ENCODE measurements at places on chromosomes 5 and 9.

GRCh38 chr5:159442206-159442850 lies 112.0 kb upstream of the IL12B start:
- no peak for DNase-seq

DNA sequence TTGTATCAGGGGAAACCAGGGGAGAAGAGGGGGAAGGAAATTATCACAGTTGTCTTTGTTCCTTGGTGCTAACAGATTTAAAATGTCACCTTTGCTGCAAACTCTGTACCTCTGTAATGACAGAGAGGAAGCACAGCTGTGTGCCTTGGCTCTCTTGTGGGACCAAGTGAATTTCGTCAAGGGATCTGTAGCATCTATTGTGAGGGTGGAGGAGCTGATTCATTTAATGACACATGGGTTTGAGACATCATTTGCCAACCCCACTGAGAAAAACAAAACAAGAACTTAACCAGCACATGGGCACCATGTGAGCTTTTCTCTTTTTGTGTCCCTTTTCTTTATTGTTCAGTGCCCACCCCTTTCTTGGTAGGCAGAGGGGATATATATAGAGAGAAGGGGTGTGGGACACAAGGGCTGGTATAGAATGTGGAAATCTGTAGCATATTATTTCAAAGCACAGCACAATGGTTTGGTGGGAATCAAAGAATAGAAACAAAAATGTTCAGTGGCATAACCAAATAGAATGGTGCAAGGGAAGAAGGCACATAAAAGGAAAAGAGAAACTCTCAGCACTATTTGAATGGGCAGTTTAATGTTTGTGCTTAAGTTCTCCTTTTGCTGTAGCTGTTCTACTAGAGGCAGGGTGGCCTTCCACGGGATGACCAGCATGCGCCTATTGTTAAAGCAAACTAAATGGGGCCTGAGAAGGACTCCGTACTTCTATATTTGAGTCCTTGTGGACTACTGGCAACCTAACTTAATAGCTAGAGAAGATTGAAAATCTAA lies 63.3 kb downstream of the LIX1 start:
- no peak for DNase-seq

DNA sequence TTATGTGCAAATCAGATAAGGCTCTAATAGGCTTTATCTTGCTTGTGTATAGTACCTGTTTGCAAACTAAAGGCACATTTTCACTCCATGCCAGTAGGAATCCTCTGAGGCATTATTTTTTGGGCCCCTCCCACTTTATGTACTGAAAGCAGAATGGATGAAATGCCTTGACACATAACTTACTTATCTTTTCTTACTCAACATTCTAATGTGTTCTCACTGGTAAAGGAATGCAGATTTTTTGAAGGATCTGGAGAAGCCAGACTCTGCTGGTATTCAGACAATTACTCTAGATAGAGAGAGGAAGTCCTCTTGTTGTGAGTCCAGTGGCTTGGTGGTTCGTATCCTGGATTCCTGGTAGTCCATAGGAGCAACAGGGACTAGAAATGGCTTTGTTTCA lies 336.7 kb downstream of the CCDC171 start:
- DNase-seq = no peak

DNA sequence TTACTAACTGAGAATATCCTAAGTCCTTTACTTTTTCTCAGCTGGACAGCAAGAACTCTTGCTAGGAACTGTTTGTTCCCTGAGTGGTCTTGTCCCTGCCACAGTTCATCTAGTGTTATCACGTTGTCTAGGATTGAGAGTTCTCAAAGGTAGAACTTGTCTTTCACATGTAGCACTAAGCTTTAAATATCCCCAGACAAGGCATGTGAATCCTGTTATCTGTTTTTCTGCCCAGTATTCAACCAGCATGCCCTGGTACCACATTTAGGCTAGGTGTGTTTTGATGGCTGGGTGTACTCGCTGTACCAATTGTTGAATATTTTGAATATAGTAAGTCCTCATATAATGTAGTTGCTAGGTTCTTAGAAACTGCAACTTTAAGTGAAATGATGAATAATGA lies 27.9 kb upstream of the PDZD2 start:
- DNase-seq = no peak

GRCh38 chr9:74404620-74405019 lies 92.5 kb upstream of the RORB start:
- no peak for DNase-seq

- DNase-seq = no peak
Observed at GRCh38 chr9:122116040-122116439, 22.9 kb upstream of the TTLL11 start.

- DNase-seq = no peak
Observed at GRCh38 chr9:20479419-20480155, 142.7 kb downstream of the MLLT3 start.

- DNase-seq = no peak
Observed at GRCh38 chr9:86795823-86796553, 151.3 kb downstream of the GAS1 start.

GRCh38 chr9:96420468-96421219 lies 2.5 kb upstream of the ZNF367 start:
- DNase-seq = peak; percentile 40

DNA sequence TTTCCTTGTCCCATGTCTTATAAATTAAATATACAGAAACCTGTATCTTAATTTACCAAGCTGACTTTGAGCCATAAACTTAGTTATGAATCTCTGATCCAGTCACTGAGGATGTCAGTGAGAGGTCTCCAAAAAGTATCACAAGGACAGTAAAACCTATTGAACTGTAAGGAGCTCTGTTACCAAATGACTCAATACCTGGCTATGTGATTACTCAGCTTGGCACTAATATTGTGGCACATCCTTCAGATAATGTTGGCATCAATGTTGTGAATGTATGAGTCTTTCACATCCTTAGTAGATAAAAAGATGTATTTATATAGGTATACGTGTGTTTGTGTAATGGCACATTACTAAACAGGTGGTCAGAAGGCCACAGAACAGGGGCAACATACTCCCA lies 18.0 kb upstream of the CAPSL start:
- no peak for DNase-seq

- DNase-seq = no peak
Observed at GRCh38 chr9:89179540-89179894, 899 bp upstream of the SHC3 start.

DNA sequence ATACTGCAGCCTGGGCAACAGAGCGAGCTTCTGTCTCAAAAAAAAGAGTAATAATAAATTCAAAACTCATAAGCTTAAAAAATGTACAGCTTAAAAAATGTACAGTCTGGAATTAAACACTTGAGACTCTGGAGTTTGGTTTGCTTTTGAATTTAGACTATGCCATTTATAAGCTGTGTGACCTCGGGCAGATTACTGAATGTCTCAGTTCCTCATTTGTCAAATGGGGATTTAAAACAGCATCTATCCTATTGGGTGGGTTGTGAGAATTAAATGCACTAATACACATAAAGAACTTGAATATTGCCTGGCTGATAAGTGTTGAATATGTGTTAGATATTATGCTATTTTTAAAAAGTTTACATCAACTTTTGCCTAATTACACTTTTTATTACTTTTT lies 98.4 kb downstream of the SCAMP1 start:
- no peak for DNase-seq

DNA sequence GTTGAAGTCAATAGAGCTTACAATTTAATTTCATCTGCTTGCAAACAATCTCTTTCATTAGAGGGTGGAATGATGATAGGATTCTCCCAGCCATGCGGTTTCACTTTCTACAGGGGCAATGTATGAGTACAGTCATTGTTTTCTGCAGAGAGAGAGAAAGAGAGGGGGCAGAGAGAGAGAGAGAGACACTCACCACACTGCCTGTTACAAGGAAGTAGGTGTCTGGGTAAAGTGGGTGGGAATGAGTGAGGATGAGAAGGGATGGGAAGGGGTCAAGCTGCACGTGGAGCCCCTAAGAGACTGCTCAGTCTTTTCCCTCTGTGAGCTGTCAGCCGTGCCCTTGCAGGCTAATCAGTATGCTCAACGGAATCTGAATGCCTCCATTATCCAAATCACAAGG lies 454.3 kb downstream of the KDM4C start:
- no peak for DNase-seq

DNA sequence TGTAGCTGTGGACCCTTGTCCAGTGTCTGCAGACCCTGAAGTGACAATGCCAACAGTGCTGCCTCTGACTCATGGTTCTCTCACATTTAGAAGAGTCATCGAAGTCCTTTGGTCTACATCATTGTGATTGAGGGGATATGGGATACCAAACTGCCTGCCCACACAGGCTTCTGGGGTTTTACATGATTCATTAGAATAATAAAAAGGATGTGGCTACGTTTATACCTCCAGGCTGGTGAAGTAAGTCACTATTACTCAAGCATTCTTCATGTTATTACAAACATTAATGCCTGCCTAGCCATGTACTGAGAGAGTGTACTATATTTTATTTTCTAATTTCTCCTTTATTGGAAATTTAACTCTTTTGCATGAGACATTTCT lies 365.7 kb downstream of the SPATA31D1 start:
- no peak for DNase-seq

GRCh38 chr9:7549249-7549648 lies 250.3 kb downstream of the DMAC1 start:
- DNase-seq = no peak

DNA sequence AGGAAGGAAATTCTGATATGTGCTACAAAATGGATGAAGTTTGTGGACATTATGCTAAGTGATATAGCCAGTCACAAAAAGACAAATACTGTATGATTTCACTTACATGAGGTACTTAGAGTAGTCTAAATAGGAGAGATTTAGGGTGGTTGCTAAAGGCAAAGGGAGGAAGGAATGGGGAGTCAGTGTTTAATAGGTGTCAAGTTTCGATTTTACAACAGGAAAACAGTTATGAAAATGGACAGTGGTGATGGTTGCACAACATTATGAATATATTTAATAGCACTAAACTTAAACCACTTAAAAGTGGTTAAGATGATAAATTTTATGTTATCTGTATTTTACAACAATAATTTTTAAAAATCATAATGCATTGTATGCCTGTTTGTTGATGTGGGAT lies 40.4 kb upstream of the ECM2 start:
- no peak for DNase-seq

DNA sequence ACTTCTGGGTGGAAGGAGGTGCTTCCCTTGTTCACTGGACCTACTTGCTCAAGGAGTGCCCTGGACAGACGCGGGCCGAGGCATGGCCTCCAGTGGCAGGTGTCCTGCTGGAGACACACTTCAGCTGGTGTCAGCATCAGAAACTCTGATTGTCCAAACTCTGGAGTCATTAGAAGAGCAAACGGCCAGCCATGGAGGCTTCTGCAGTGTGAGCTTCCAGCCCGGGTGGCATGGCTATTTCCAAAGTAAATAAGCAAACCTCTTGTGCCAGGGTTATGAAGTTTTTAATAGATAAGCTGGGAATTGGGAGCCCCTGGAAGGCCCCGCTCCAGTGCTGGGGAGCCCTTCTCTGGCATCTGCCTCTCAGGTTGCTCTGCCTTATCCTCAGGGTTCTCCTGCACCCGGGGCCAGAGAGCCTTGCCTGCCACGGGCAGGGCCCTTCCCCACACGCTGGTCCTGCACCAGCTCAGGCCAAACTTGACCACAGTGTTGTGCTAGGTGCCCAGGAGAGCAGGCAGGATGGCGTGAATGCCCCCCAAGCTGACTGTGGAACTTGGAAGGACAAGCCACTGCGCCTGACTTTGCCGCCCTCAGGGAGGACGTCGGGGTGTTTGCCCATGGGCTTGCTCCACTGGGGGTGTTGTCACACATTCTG lies 285.6 kb downstream of the GADD45G start:
- no peak for DNase-seq

- DNase-seq = no peak
Observed at GRCh38 chr5:96279801-96280542, 153.1 kb downstream of the PCSK1 start.

GRCh38 chr9:129320575-129321285 lies 142.7 kb upstream of the IER5L start:
- DNase-seq = peak; percentile 68

DNA sequence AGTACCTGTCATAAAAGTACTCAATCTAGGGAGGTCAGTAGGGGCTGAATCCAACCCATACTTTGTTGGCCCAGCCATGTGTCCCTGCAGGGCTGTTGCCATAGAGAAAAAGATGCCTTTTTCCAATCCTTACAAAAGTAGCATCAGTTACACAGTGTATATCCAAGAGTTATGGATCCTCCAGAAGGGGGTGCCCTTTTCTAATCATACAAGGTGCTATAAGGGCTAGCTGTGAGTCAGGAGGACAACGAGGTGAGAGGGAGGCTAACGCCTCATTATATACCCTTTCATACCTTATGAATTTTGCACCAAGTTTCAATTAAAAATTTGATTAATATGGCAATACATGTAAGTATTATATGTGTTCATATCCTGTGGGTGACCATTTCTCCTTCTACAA lies 4.8 kb downstream of the KIAA0825 start:
- no peak for DNase-seq

DNA sequence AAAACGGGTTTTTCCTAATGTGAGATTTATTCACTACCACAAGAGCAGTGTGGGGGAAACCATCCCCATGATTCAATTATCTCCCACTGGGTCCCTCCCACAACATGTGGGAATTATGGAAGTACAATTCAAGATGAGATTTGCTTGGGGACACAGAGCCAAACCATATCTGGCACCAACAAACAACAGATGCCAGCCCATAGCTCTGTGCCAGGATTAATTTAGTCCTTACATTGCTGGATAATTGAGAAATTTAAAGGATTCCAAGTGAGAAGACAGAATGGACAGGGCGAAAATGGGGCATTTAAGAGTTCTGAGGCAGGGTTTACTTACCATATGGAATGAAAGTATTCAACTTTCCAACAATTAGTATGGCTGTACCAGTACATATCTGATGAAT lies 30.8 kb upstream of the DNAH5 start:
- DNase-seq = no peak

- no peak for DNase-seq
Observed at GRCh38 chr5:117893211-117893610, 1095.1 kb downstream of the DTWD2 start.

- no peak for DNase-seq
Observed at GRCh38 chr5:172696171-172696849, 55.2 kb downstream of the NEURL1B start.

DNA sequence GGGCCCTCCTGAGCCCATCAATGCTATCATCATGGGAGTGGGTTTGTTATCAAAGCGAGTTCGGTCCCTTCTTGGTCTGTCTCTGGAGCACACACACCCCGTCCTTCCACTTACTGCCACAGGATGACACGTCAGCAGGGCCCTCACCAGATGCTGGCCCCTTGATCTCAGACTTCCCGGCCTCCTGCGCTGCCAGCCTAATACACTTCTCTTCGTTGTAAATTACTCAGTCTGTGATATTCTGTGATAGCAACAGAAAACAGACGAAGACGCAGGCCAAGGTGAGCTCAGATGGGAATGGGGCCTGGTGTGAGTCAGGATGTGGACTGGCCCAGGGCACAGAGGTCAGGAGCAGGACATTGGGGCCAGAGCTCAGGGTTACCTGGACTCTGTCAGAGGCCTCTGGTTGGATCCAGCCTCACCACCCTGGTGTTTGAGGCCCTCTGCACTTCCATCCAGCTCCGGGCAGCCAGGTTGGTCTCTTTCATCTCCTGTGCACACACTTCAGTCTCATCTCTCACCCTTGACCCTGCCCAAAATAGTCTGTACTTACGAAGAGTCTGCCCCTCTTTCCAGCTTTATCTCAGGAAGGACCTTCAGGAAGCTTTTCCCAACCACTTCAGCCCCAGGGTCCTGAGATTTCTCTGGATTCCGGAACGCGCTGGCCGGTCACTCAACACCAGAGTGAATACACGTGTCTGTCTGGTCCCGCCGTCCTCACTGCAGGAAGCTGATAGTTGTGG lies 26.0 kb upstream of the CNOT6 start:
- no peak for DNase-seq

GRCh38 chr5:128243958-128244582 lies 160.5 kb downstream of the SLC12A2 start:
- no peak for DNase-seq

- no peak for DNase-seq
Observed at GRCh38 chr9:135186248-135187164, 99.0 kb downstream of the OLFM1 start.

Data from CD4-positive, alpha-beta T cell treated with Interleukin-6 for 4 hours (primary cell).